ENCODE measurements at places on chromosomes 11 and 22.

GRCh38 chr11:61072316-61073109 is 29.8 kb upstream of the CD5 start:
- no peak for DNase-seq

DNA sequence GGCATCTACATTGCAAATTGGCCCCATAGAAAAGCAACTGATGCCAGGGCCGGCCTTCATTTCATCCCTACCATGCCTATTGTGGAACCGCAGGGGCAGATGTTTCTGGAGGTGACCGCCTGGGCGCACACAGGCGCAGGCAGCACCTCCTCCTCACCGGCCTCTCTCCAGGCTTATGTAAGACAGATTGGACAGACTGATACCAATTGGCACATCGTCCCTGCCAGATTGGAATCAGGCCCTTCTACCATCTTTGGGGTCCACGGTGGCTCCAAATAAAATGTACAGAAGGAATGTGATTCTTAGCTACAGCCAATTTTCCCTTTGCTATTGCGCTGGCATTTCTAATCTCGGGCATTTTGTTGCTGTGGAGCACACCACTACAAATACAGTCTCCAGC is 732.6 kb downstream of the NTM start:
- no peak for DNase-seq

DNA sequence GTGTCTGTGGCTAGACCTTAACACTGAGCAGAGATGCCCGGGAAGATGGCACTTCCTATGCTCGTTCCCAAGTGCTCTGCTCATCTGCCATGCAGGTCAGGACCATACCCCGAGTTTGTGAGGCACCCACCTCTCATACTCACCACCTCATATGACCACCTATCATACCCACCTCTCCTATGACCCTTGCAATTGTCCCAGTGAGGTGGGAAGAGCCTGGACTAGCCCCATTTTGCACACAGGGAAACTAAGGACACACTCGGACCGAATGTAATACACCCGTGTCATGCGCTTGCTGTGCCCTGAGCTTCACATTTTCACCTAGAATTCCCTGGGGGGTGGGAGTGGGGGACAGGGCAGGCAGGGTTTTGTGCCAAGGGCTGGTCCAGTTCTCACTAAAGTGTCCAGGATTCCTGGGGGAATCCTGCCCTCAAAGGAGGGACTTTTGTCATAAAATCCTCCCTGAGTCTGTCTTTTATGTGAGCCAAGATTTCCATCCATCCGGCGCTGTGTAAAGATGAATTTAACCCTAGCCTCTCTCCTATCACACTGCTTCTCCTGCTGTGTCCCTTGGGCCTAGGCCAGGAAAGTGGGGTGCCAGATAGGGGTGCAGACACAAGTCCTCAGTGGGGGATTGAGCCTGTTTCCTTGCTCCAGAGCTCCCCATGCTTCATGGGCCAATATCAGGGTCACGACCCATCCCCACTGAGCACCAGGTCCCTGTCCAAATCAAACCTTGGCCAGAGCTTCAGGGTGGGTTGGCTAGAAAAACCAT is 20.0 kb downstream of the TPBGL start:
- DNase-seq: no peak

- no peak for DNase-seq
Measured at GRCh38 chr11:78706551-78706950, 131.9 kb upstream of the NARS2 start.
